Retina (tissue), 1 donor: ENCODE measurements at places on chromosomes 7 and 10.
A peak's percentile ranks its signal among the peaks of the same experiment; 100 is the strongest.

DNA sequence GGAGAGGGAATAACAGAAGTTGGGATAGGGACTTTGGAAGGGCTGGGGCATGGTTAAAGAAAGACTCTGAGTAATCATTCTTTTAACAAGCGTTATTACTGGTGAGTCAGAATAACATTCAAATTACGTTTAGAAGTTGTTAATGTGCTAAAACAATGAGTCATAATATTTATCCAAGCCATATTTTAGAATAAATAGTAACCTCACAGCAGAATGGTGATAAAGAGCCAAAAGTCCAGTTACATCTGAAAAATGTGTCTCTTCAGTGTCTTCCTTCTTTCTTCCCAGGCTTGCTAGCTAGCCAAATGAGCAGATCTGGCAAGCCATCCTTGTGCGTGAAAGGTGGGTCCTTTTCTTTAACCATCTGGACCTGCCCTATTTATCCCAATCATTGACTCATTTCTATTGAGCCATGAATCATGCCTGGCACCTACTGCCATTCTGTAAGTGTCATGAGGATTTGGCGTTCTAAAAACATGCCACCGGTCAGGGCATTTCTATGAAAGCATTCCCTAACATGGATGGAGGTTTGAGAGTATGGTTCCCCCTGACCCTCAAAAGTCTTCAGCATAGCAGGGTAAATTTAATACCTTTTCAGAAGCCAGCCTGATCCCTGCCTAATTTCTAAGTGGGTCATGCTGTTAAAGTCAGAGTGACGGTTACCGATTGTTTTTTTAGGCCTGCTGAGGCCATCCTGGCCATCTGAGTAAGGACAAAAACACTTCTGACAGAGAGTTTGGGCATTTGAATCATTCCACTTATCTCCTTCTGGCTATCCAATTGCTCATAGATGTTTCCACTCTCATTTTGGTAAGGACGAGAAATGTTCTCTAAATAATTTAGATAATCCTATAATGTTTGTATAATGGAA is 26.9 kb downstream of the MYPN start:
- no peak for DNase-seq

DNA sequence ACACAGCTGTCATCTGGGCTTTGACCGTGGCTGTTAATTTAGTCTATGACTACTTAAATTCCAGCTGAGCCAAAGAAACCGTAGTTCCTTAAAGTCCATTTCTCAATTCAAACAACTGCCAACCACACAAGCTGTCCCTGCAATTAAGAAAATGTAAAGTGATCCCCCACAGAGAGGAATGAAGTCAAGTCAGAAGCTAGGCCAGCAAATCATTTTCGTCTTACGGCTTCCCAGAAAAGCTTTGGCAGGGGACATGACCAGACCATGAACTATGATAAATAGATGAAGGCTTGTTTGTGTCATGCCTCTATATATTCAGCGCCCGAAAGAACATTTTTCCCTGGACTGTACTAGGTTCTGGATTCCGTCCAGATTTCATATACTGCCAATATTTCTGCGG is 54.6 kb downstream of the HACD1 start:
- no peak for DNase-seq

DNA sequence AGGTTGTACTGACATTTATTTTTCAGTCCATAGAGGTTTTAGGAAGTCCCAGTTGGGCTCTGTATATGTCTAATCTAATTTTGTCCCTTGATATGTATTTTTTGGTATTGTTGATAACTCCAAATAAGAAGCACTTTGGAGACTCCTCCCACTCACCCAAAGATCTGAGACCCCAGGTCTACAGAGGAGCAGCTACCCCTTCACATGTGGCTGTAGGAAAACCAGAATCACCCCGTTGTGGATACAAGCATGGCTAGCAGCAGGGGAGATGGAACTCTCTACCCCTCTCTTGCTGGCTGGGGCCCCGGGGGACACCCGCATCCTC is 9.4 kb downstream of the HHEX start:
- DNase-seq = no peak

DNA sequence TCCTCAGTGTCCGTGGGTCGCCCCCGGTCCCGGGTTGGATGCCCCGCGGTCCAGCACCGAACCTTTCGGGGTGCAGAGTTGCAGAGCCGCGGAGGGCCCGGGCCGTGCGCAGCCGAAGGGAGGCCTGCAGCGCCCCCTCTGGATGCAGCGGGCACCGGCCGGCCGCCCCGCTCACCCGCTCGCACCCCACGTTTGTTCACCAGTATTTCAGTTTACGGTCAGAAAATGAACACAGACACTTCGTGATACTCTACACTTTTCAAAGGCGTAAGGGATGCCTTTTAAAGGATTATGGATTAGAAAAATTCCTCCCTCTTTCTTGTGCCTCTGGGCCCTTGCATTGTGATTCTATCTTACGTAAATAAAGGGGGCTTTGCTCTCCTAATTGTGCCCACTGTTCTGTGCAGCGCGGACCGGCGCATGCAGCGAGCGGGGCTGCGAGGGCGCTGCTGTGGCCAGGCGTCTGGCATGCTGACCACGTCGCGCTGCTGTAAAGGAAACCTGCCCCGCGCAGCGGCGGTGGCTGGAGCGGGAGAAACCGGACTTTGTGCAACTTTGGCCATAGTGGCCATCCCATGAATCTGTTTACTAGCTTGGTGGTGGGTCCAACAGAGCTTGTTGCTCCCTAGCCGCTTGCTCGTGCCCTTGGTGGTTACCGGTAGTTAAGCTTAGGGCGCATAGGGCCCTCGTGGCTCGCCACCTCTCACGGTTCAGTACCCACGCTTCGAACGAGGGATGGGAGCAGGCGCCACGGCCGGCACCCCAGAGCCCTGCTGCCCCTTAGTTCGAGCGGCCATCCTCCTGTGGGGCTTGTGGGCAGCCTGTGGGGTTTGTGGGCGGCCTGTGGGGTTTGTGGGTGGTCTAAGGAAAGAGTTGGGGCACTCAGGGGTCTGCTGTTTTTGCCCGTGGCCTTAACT is 739 bp upstream of the MEST start:
- peak; percentile 93 for DNase-seq

- no peak for DNase-seq
Observed at GRCh38 chr10:92244796-92245195, 46.1 kb downstream of the CPEB3 start.

- DNase-seq = no peak
Observed at GRCh38 chr7:69708857-69709256, 110.6 kb downstream of the AUTS2 start.

DNA sequence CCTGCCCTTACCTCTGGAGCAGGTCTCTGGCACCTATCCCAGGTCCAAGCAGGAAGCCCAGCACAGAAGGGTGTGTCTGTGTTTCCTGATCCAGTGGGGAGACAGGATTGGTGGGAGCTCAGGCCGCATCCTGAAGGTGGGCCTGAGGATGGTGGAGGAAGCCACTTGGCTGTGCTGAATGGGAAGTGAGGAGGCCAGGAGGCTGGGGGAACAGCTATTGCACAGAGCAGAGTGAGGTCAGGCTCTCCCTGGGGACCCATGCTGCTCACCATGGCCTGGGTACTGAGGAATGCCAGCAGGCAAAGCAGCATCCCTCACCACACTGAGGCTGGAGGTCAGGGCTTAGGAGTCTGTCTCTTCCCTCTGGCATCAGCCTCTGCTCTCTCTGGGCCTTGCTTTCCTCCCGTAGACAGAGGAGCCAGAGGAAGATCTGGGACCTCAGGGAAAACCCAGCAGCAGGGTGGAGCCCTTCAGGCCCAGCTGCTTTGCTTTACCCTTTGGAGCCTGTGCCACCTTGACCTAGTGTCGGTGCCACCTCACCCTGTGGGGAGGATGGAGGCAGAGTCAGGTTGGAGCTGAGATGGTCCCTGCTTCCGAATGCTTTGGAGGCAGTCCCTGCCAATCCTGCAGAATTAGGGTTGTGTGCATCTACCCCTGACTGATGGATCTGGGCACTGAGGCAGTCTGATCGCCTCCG is 39.0 kb downstream of the CDH23 start:
- DNase-seq = no peak

DNA sequence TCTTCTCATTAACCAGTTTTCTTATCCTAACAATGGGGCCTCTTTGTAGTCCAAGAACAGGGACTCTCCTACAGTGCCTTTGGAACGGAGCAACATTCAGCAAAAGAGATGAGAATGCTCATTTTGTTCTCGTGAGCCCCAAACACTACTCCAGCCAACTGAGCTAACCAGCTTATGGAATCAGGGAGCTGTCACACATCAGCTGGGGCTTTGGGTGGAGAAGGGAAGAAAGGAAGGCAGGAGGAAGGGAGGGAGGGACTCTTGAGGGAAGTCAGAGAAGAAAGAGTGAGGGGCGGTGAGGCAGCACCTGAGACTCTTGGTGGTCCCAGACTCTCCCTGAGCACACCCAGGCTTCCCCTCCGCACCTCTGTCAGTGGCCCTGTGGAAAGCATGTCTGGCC is 123.1 kb downstream of the CLEC2L start:
- peak; percentile 8 for DNase-seq

DNA sequence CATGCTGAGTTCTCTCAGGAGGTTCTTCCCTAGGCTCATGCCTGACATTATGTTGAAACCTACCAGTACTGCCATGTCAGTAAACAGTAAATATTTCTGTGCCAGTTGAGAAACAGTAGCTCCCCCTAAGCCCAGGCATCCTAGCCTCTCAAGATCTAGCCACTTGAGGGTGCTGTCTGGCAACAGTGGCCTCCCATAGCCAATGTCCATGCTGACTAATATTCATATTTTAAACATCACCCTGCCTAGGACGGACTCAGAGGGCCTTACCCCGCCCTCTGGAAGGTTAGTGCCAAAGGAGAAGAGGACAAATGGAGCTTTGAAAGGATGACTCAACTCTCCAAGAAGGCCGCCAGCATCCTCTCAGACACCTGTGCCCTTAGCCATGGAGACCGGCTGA is 7.7 kb downstream of the ACSM6 start:
- DNase-seq = no peak

DNA sequence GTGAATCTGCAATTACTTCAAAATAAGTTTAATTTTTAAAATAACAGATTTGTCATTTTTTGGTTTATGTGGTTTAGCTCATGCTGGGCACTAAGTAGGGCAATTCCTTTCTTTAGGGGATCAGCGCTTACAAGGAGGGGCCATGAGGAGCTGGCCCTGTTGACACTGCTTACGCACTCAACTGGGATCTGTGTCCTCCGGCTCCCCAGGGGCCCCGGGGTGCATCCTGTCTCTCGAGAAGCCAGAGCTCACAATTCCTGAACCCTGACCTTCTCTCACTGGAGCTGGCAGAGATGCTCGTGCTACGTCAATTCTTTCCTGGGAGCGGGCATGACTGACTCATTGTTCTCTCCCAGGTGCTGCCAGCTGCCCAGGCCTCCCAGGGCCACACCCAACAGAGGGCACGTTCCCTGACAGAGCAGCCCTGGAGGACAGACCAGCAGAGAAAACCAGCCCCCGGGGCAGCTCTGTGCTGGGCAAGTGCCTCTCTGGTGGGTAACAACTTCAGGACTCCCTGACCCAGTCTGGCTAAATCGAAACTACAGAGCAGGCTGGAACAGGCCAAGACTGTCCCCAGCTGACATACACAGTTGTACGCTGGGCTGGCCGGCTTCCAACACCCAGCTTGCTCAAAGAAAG is 36.8 kb downstream of the CTBP2 start:
- DNase-seq = no peak

GRCh38 chr10:124629415-124629814 is 114.8 kb downstream of the FAM53B start:
- no peak for DNase-seq

GRCh38 chr10:43595739-43596298 is 10.4 kb upstream of the ZNF485 start:
- no peak for DNase-seq

GRCh38 chr7:131325179-131325840 is 2.4 kb upstream of the MKLN1 start:
- no peak for DNase-seq

DNA sequence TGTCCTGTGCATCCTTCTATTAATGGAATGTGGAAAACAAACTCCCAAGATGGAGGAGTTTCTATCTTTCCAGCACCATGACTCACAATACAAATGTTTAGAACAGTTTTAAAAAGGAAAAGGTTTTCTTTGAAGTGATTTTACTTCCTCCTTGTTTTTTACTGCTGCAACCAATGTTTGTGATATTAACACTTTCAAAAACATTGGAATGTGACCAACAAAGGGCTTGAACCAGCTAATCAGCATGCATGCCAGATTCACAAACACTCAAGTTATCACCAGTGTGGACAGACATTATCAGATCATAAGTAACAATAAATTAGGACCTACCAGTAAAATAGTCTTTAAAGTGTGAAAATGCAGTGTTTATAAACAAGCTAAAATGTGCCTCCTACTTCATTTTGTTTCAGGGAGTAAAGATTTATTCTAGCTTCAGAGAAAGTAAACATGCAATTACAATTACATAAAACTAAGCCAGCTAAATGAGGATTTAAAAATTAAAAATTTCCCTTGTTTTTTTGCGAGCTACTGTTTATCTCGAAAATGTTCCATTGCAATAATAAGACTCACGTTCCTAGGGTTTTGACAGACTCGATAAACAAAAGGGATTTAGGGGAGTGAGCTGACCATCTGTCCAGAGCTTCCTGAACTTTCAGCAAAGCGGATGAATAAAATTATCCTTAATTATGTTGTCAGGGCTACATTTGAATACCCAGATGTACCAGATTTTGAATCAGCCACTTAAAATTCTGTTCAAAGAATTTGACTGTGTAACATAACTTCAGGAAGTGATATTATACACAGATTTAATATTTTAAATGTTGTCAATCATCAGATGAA is 29.8 kb downstream of the CPVL start:
- DNase-seq = no peak

DNA sequence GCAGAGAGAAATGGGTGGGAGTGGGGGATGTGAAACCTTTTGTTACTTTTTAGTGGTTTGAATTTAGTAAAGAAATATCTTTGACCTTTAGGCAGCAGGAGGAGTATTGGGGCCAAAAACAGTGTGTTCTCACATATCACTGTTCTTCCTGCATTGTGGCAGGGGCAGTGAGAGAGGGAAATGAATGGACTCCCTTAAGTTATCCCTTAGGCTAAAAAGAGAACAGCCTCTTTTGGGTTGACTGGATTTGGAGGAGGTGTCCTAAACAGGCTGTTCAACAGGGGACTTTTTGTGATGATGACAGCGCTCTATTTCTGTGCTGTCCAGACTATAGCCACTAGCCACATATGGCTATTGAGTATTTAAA is 22.3 kb downstream of the ZNF775 start:
- no peak for DNase-seq

- no peak for DNase-seq
Observed at GRCh38 chr7:85587785-85588184, 400.9 kb upstream of the SEMA3D start.

GRCh38 chr10:6074489-6075301 is 12.5 kb upstream of the IL2RA start:
- DNase-seq = no peak

DNA sequence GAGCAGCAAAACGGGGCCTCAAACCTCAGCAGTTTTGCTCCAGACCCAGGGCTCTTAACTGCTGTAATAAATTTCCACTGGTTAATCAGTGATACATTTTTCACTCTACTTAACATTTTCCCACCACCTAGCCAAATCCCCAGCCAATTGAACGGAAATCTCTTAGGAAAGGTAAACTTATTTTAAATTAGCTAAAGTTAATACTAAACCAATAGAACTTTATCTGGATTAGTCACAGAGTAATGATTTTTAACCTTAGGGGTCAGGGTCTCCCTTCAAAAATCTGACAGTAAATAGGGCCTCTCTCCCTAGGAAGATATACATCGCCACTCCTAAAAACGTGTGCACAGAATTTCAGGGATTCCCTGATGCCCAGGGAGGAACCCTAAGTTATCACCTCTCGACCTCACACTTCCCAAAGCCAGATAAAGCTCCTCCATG is 87.4 kb upstream of the KMT2E start:
- DNase-seq = no peak
